ENCODE measurements at places on chromosomes 13 and 19. TPM values are rescaled to one million over a fixed set of nuclear protein-coding genes. Genes with fewer than 3 reads are reported as not detected.

CYP4F8 gene
- not detected for polyA plus RNA-seq

RGL3 gene
- polyA plus RNA-seq, result 16.1 TPM

YIF1B gene
- 25.7 TPM for polyA plus RNA-seq

LGALS7 gene
- not detected for polyA plus RNA-seq

CAMSAP3 gene
- polyA plus RNA-seq, result 0.29 TPM

CGB3 gene
- polyA plus RNA-seq, result not detected

OR10H1 gene
- not detected for polyA plus RNA-seq

PSG2 gene
- not detected for polyA plus RNA-seq

KIR2DL3 gene
- 0.07 TPM for polyA plus RNA-seq

AMH gene
- 0.36 TPM for polyA plus RNA-seq

ERICH6B gene
- polyA plus RNA-seq, result not detected

CYP4F2 gene
- polyA plus RNA-seq, result not detected

BICRA gene
- polyA plus RNA-seq, result 9.2 TPM

FARP1 gene
- polyA plus RNA-seq, result 8.3 TPM

LILRA5 gene
- 0.61 TPM for polyA plus RNA-seq

PEAK3 gene
- polyA plus RNA-seq, result 0.84 TPM

CD37 gene
- 2.3 TPM for polyA plus RNA-seq

CCL25 gene
- polyA plus RNA-seq, result not detected

ZNF628 gene
- 7.7 TPM for polyA plus RNA-seq

ZNF146 gene
- polyA plus RNA-seq, result 18.8 TPM

GGN gene
- 0.11 TPM for polyA plus RNA-seq

ATP4A gene
- polyA plus RNA-seq, result not detected

FGF21 gene
- not detected for polyA plus RNA-seq

TTYH1 gene
- polyA plus RNA-seq, result 3.6 TPM

PTH2 gene
- not detected for polyA plus RNA-seq

LMTK3 gene
- 2.9 TPM for polyA plus RNA-seq

PSG11 gene
- polyA plus RNA-seq, result not detected

TUBA3C gene
- 0.14 TPM for polyA plus RNA-seq

CKM gene
- 5,160 TPM for polyA plus RNA-seq

RASAL3 gene
- 0.66 TPM for polyA plus RNA-seq

HIPK4 gene
- 0.05 TPM for polyA plus RNA-seq

SIGLEC12 gene
- polyA plus RNA-seq, result 0.05 TPM

ZNF222 gene
- 3.8 TPM for polyA plus RNA-seq

KLF12 gene
- polyA plus RNA-seq, result 2.5 TPM

SELENOV gene
- not detected for polyA plus RNA-seq
